ENCODE measurements at places on chromosomes 13 and 19.

- no peak for DNase-seq
These were observed 25.0 kb downstream of the SH3GL1 start for GRCh38 chr19:4375164-4376027.

- no peak for DNase-seq
These were observed 810 bp downstream of the CBY2 start for GRCh38 chr13:45702869-45703391.

GRCh38 chr19:46409191-46409590 is 4.2 kb downstream of the CCDC8 start:
- DNase-seq = no peak

DNA sequence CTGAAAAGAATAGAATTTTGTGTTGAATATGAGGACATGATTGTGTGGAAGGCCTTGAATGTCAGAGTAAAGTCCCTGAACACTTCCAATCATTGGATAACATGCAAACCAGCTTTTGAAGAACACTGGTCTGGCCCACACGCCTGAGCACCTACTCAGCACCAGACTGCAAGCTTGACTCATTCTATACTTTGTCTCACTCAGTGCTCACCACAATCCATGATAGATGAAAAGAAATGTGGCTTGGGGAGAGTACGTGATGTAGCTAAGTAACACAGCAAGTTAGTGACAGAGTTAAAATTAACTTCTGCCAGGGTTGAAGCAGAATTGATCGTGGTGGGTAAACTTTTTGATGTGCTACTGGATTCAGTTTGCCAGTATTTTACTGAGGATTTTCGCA is 12.0 kb downstream of the DLEU7 start:
- no peak for DNase-seq

DNA sequence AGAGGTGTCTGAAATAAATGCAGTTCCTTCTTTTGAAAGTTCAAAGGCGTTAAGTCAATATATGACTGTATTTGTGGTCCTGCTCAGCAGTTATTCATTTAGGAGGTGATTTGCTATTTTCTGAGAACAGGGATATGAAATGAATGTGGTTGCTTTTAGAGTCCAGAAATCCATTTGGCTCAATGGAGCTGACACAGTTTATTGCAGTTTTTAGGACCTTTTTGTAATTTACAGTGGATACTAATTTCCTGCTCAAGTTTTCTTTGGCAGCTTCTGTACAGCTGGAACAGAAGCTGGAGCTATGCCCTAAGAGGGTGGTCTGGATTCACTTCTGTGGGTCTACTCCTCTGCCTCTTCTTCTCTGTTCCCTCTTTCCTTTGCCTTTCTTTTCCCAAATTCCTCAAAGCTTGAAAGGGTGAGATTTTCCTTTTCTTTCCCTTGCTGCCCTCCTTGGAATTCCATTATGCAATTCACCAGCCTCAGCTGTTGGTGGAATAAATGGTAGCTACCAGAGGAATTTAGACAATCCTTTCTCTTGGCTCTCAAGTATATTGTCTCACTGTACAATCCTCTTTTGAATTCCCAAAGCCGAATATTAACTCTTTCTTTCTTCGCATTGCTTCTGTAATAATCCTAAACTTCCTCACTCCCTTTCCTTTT is 39.9 kb downstream of the ITGBL1 start:
- no peak for DNase-seq

DNA sequence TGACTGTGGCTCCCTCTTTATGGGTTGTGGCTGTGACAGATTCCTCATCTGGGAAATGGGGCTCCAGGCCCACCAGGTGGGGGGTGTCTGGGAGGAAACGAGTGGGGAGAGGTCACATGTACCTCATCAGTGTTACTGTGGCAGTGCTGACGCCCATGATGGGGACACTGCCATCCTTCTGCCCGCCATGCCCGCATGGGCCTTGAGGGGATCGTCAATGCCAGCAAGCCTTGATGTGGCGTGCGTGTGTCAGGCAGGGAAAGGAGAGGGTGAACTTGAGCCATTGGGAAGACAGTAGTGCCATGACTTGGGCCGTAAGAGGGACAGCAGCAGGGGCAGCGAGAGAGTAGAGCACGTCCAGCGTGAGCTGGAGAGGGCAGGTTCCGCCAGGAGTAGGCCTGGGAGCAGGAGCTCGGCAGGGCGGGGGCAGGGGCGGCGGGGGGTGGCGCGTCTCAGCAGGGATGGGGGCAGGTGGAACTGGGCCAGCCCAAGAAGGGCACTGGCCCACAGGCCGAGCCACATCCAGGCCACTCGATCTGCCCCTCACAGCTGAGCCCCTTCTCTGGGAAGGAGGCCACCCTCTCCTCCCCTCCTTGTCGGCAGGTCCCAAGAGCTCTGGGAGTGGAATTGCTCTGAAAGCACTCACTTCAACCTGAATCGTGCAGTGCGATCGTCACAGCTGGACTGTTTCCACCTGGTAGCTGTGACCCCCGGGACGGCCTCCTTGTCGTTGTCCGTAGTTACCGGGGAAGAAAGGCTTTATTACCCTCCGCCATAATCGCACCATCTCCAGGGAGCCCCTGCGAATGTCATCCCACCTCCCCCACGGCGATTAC is 9.9 kb downstream of the KLHL26 start:
- no peak for DNase-seq

DNA sequence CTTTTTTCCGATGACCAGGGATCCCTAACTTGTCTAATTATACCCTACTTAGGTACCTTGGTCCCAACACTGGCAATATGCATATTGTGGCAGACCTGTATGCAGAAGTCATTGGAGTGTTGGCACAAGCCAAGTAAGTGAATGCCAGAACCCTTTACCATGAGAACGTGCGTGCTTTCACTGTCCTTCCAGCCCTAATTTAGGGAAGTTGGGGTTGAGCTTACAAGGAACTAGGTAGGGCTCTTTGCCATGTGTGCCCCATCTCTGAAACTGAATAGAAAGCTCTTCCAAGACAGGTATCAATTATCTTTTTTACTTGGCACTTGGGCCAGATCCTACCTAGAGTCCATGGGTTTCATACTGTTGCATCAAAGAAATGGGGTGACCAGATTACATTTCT is 93.2 kb downstream of the FRY start:
- DNase-seq = no peak

GRCh38 chr13:42279080-42279479 is 7.1 kb downstream of the AKAP11 start:
- no peak for DNase-seq

- DNase-seq = peak; percentile 68
These were observed 40.3 kb downstream of the ANKRD10 start for GRCh38 chr13:110874508-110874960.

All from activated naive CD4-positive, alpha-beta T cell treated with anti-CD3 and anti-CD28 coated beads, Interleukin-2, amount 10 ng/mL, durations not matched to agents 7 days and 5 days (primary cell).